ENCODE measurements at places on chromosomes 6 and 20. TPM values are rescaled to one million over a fixed set of nuclear protein-coding genes. Genes with fewer than 3 reads are reported as not detected.

Gene CASS4
- 39.8 TPM for total RNA-seq

Gene PLA2G7
- not detected for total RNA-seq

GRCh38 chr20:25402583-25402982, 4.9 kb upstream of the GINS1 start:
- no peak overlapping the region for H3K27ac ChIP-seq
- H3K27me3 ChIP-seq: no peaks in the 10 kb centered on the region
- no peak overlapping the region for H3K4me3 ChIP-seq

- peaks cover 29% of the 10 kb centered on the region for H3K4me1 ChIP-seq
- no peaks in the 10 kb centered on the region for H3K27me3 ChIP-seq
- H3K27ac ChIP-seq: peak overlapping the region; percentile 86
- peak overlapping the region; percentile 47 for H3K4me3 ChIP-seq
These were observed 140.1 kb downstream of the NRN1 start for GRCh38 chr6:5866547-5867051.

DNA sequence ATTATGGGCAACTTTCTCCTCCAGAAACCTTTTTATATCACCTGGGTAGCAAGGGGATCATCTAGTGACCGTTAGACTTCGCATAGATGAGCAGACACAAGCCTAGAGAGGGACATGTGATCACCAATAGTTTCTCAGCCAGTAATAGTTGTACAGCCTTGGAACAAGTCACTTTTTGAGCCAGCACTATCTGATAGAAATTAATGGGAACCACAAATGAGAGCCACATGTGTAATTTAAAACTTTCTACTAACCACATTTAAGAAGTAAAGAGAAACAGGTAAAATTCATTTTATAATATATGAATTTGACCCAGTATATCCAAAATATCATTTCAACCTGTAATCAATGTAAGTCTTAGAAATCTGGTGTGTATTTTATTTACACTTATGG, 592 bp upstream of the CTNNBL1 start:
- H3K4me3 ChIP-seq: peak overlapping the region; percentile 98
- H3K27me3 ChIP-seq: peaks cover 9% of the 10 kb centered on the region
- no peaks in the 10 kb centered on the region for H3K36me3 ChIP-seq
- DNase-seq: no peak
- H3K4me1 ChIP-seq: peaks cover 15% of the 10 kb centered on the region
